ENCODE measurements at places on chromosomes 16 and 17. TPM values are rescaled to one million over a fixed set of nuclear protein-coding genes. Genes with fewer than 3 reads are reported as not detected.

The MYADML2 gene
- not detected for total RNA-seq

The MEIOC gene
- total RNA-seq = not detected

The NACA2 gene
- not detected for total RNA-seq

The C16orf92 gene
- total RNA-seq = not detected

DNA sequence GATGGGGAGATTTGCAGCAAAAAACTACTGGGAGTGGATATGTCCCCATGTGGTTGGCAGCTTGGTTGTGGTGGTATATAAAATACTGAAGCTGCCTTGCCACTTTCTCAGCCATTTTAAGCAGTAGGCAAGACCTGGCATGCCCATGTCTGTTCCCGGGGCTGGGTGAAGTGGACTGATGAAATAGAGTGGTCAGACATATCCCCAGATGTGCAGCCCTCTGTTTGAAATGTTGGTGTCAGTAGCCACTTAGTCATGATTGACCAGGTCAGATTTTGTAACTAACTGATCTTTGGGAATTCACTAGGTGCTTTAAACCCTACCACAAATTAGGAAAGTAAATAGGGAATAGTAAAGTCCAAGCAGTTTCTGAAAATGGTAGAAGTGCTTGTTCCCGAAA, 151.6 kb downstream of the PHKB start:
- peak; percentile 54 for DNase-seq

DNA sequence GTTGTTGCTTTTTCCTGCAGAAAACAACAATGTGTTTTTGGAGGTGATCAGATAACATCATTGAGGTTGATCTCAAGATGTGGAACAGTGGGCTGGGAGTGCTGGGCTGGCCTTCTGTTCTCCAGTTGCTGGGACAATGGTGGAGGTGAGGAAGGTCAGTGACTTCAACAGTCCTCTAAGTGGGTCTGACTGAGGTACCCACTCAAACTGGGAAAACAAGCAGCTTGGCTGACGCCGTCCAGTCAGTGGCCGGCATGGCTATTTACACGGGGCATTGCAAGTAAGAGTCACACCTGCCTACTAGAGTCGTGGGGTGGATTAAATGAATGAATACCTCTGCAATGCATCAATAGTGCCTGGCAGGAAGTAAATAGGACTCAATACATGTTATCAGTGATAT, 386.7 kb upstream of the ZFHX3 start:
- no peak for DNase-seq

Measured in LHCN-M2 (cell line).